ENCODE measurements at places on chromosomes 12 and 14.
A peak's percentile ranks its signal among the peaks of the same experiment; 100 is the strongest.

DNA sequence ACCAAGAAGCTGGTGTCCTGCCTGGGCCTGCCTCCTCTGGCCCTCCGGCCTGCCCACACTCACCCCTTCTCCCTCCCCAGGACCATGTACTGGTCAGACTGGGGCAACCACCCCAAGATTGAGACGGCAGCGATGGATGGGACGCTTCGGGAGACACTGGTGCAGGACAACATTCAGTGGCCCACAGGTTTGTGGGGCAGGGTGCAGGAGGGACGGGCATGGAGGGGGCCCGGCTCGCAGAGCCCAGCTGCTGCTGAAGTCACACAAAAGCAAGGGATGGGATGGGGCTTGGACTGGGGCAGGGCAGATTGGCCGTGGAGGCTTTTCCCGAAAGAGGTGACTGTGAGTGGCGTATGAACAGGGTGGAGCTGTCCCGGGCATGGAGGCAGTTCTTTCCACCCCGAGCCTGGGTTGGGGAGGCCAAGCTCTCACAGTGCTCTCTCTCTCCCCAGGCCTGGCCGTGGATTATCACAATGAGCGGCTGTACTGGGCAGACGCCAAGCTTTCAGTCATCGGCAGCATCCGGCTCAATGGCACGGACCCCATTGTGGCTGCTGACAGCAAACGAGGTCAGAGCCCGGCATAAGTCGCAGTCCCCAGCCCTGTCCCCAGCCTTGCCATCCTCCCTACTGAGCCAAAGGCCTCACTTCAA is 7.8 kb upstream of the NXPH4 start:
- DNase-seq: no peak

DNA sequence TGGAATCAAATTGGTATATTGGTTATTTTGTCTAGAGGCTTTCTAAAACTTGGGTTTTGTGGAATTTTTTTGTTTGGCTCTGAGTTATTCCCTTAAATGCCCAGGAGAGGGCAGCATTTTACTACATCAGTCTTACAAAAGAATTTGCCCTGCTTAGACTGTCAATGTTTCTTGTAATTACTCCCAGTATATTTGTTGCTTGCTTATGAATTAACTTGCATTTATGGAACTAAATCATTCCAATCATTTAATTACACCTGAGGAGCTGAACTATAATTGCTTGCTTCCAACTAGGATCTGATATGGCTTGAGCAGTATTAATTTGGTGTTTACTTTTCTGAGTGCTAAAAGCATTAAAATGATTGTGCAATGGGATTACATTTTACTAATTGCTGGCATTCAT is 48.7 kb downstream of the MIPOL1 start:
- no peak for DNase-seq

DNA sequence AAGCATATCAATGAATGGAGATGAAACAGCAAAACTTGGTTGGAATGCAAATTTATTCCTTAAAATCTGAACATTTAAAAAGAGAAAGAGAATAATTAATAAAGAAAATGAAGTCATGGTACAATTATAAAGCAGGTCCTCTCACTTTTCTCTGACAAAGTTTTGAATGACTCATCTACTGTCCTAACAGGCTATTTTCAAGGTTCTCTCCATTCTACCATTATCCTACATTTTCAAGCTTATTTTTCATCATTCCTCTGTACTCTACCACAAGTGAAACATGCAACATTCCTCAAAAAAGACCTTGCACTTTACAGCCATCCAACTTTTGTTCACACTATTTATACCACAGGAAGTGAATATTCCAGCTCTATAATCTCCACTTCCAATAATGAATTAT is 36.9 kb upstream of the AP4S1 start:
- DNase-seq: no peak

DNA sequence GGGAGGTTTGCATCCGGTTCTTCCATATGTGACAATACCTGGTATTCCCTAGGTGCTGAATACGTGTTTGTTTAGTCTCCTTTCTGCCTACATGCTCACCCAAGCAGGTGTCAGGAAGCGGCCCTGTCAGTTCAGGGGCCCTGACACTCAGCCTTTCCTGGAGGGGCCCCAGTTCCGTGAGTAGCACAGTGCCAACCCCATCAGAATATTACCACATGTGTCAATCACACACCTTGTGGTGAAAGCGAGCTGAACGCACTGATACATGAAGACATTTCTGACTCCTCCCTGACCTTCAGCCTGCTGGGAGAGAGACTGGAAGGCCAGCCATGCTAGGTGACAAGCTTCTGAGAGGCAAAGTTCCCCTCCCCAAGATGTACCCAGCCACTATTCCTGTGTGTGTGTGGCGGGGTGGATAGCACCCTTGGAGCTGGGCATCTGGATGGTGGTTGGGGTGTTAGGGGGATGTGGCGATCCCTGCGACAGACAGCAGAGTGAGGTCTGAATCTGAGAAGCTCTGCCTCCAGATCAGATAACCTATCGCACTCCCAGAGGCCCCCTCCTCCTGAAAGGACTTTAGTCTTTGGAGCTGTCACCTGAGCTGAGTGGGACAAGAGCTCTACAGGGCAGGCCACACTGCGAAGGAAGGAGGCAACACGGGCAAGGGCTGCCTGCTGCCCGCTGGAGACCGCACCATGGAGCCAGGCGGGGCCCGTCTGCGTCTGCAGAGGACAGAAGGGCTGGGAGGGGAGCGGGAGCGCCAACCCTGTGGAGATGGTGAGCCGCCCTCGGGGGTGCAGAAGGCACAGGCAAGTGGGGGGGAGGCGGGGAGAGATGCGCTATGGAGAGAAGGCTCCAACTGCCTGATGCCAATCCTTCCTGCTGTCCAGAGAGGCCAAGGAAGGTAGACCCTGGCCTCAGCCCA is at the start of gene SOAT2:
Gene SOAT2, plus strand, starts transcription at position 604 of the 925 bp plus-strand sequence. Its CDS starts 92 bp downstream, at position 696.
- no peak for DNase-seq

GRCh38 chr14:76713121-76713520 is 48.1 kb upstream of the VASH1 start:
- no peak for DNase-seq

- no peak for DNase-seq
Measured at GRCh38 chr12:96143827-96144565, 50.2 kb upstream of the ELK3 start.

- no peak for DNase-seq
Measured at GRCh38 chr12:96157427-96157826, 36.7 kb upstream of the ELK3 start.

DNA sequence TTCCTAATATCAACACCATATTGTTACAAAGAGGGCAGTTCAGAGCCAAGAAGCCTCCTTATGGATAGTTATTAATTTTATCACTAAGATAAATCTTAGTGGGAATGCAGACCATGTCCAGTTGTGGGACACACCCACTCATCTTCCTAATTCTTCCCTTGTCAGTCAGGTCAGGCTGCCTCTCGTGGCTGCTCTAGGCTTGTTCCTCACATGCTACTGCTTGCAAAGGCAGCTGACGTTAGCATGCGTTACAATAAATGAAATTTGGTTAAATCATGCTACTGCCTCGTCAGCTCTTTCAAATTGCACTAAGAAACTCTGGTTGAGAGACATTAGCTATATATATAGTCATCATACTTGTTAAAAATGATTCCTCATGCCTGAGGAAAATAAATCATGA is 108.4 kb downstream of the CAND1 start:
- no peak for DNase-seq

- no peak for DNase-seq
Measured at GRCh38 chr12:111366075-111366474, 2.8 kb downstream of the PHETA1 start.

DNA sequence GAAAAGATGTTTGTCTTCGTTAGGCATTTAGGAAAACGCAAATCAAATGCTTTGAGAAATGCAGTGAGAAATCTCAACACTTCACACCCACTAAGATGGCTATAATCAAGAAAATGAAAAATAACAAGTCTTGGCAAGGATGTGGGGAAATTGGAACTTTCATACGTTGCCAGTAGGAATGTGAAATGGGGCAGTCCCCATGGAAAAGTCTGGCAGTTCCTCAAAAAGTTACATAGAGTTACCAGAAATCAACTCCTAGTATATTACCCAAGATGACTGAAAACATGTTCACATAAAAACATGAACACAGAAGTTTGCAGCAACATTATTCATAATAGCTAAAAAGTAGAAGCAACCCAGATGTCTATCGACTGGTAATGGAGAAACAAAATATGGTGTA is 41.5 kb upstream of the LRTM2 start:
- no peak for DNase-seq

GRCh38 chr14:75123991-75124390 is 2.9 kb downstream of the NEK9 start:
- no peak for DNase-seq

GRCh38 chr14:73252491-73253322 is 15.4 kb downstream of the PAPLN start:
- no peak for DNase-seq

GRCh38 chr12:115611477-115611876 is 666.0 kb downstream of the MED13L start:
- no peak for DNase-seq

DNA sequence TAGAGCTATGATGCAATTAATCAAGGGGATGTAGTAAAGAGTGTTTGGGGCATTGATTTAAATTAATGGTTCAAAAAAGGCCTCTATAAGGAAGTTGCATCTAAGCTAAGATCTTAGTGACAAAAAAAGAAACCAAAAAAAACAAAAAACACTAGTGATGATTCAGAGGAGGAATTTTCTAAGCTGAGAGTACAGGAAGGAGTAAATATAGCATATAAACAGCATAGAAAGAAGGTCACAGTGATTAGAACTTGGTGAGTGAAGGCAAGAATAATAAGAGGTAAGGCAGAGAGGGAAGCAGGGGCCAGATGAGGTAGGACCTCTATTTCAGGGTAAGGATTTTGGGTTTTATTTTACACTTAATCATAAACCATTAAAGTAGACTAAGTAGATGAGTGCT is 48.0 kb upstream of the PDZRN4 start:
- no peak for DNase-seq

- DNase-seq: no peak
Measured at GRCh38 chr14:94400422-94400841, 12.0 kb upstream of the SERPINA1 start.

- no peak for DNase-seq
Measured at GRCh38 chr14:94880876-94881275, 111.0 kb upstream of the GSC start.

GRCh38 chr12:63353559-63353958 is 202.6 kb upstream of the AVPR1A start:
- no peak for DNase-seq

GRCh38 chr14:100842799-100843198 is 16.9 kb downstream of the MEG3 start:
- peak; percentile 61 for DNase-seq

GRCh38 chr12:33650832-33651231 is 211.2 kb upstream of the SYT10 start:
- DNase-seq: no peak

DNA sequence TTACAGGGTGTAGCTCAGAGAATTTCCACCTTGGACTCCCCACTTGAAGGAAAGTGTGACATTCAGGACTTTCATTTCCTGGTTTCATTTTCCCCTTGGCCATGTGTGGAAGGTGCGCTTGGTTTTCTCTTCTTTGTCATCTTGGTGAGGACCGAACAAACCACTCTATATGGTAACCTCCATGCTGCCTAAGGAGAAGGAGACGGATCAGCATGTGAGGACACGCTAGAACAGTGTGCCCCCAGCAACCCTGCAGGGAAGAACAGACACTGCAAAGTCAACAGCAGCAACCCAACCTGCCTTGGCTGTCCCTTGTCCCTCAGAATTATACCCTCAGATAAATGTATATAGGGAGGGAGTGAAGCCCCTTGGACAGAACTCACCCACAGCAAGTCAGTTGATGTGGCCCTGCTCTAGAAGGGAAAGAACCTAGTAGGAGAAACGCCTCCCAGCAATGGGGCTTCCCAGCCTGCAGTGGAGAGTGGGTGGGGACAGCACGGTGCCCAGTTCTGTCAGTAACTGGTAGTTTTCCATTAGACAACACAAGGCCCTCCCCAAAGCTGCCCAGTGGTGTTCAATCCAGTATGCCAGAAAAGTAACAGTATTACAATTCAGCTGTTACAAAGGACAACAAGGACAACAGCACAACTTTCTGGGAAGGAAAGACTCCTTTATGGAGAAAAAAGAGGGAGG is 18.9 kb upstream of the COCH start:
- DNase-seq: no peak

GRCh38 chr14:59678352-59678751 is 101.7 kb upstream of the CCDC175 start:
- DNase-seq: no peak

DNA sequence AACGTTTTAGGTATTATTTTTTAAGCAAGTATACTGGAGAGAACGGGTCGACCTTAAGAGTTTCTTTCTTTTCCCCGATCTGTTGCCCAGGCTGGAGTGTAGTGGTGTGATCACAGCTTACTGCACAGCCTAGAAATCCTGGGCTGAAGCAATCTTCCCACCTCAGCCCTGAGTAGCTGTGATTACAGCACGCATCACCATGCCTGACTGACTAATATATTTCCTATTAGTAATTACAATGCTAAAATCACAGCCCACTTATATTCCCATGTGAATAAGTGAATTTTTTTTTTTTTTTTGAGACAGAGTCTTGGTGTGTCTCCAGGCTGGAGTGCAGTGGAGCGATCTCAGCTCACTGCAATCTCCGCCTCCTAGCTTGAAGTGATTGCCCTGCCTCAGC is 50.4 kb downstream of the DICER1 start:
- no peak for DNase-seq

DNA sequence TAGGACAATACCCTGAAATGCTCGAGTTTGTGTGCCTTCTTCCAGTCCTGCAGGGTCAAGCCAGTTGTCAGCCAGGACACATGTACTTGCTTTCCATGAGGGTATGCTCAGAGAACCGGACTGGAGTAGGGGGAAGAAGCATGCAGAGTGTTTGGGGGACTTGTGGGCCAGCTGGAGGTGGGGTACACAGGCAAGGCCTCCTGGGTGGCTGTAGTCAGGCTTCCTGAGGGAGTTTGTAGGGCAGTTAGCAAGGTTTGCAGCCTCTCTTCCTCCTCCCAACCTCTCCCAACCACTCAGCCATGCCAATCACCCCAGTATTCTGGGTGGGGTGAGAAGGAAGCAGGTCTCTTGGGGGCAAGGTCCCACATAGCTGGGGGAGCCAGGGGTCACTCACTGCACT is 47.0 kb upstream of the RHOJ start:
- DNase-seq: no peak

- DNase-seq: no peak
Measured at GRCh38 chr12:27333403-27334009, 870 bp downstream of the BMAL2 start.

GRCh38 chr14:55746558-55746957 is 166.6 kb downstream of the KTN1 start:
- no peak for DNase-seq

DNA sequence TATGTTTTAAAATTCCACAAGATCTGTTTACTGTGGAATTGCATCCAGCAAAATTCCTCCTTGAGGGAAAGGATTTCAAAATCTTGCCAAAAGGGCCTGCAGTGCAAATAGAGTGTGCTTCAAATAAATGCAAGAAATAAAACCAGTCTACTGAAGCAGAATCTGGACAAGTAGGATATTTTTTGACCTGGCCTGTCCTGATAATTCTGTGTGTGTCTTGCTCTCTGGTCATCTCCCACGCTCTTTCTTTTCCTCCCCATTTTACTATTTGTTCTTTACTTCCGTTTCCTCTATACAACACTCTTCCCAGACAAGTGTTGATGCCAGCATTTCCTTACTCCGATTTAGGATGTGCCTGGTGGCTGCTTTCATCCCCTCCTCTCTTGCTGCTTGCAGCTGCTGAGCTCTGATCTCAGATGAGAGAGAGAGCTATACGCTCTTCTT is 115.9 kb downstream of the GPR135 start:
- DNase-seq: no peak

Data from fibroblast of skin of left biceps (primary cell).